ENCODE measurements at places on chromosomes 12 and 14. TPM values are rescaled to one million over a fixed set of nuclear protein-coding genes. Genes with fewer than 3 reads are reported as not detected.

DNA sequence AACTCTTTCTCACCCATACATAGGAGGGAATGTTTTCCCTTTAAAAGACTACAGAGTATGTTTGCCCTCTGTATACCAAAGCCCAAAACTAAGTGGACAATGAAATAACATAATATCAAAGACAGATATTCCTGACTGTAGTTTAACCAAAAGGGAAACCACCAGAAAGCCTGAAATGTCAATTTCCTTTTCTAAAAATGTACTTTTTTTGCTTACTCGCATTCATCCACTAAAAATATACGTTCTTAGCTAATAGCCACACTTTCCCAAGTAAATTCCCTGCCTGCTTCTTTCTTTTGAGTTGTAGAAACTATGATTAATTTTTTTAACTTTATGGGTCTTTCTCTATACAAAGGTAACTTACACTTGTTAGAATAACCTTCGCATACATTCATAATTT, 280.2 kb downstream of the PDZRN4 start:
- DNase-seq = no peak

DNA sequence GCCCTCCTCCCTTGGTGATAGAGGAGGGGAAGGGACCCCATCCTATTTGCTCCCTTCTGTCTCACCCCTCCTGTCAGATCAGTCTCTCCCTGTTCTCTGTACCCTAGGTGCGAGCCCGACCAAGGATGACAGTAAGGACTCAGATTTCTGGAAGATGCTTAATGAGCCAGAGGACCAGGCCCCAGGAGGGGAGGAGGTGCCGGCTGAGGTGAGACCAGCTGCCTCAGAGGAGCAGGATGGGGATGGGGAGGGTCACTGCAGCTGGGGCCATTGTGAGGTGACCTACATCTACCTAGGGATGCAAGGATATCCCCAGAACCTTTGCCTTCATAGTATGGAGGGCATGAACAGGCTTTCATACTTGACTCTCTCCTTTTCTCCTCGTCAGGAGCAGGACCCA, 22.2 kb downstream of the AGAP2 start:
- no peak for DNase-seq

DNA sequence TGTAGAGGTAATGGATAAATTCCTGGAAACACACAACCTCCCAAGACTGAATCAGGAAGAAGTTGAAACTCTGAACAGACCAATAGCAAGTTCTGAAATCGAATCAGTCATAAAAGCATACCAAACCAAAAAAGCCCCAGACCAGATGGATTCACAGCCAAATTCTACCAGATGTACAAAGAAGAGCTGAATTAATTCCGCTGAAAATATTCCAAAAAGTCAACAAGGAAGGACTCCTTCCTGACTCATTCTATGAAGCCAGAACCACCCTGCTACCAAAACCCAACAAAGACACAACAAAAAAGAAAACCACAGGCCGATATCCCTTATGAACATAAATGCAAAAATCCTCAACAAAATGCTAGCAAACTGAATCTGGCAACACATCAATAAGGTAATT, 81.5 kb downstream of the SLC38A4 start:
- no peak for DNase-seq

GRCh38 chr12:13725049-13725448, 256.4 kb downstream of the GRIN2B start:
- no peak for DNase-seq

- DNase-seq = no peak
Measured at GRCh38 chr12:89752341-89752740, 43.7 kb upstream of the ATP2B1 start.

GPD1 gene
- total RNA-seq = 0.58 TPM

KRT74 gene
- not detected for total RNA-seq

GRCh38 chr14:20262642-20263128, 23.6 kb downstream of the OR11H4 start:
- peak; percentile 93 for DNase-seq

- DNase-seq = no peak
Measured at GRCh38 chr14:90846511-90846910, 30.3 kb upstream of the TTC7B start.

GPX2 gene
- 0.33 TPM for total RNA-seq

KRT73 gene
- not detected for total RNA-seq

GRCh38 chr12:19932413-19932812, 435.9 kb upstream of the PDE3A start:
- DNase-seq = no peak

NFATC4 gene
- total RNA-seq = 38.1 TPM

- peak; percentile 62 for DNase-seq
Measured at GRCh38 chr14:99231850-99232713, 39.9 kb downstream of the BCL11B start.

PFDN5 gene
- 268 TPM for total RNA-seq

CMKLR1 gene
- total RNA-seq = 0.57 TPM

GRCh38 chr14:41022932-41023331, 583.7 kb upstream of the LRFN5 start:
- DNase-seq = no peak

- no peak for DNase-seq
Measured at GRCh38 chr12:109549613-109550270, 23.6 kb downstream of the MMAB start.

RNASE11 gene
- total RNA-seq = not detected

GRCh38 chr12:93526786-93527428, 45.6 kb upstream of the SOCS2 start:
- peak; percentile 55 for DNase-seq

GRCh38 chr12:114241973-114242434, 163.9 kb downstream of the TBX5 start:
- DNase-seq = peak; percentile 5

GRCh38 chr12:103769240-103769945, 71.6 kb downstream of the NT5DC3 start:
- DNase-seq = peak; percentile 58

GPRC5D gene
- total RNA-seq = not detected

- DNase-seq = peak; percentile 43
Measured at GRCh38 chr14:74571901-74572725, 39.9 kb downstream of the LTBP2 start.

NPAS3 gene
- total RNA-seq = 15.6 TPM

DNA sequence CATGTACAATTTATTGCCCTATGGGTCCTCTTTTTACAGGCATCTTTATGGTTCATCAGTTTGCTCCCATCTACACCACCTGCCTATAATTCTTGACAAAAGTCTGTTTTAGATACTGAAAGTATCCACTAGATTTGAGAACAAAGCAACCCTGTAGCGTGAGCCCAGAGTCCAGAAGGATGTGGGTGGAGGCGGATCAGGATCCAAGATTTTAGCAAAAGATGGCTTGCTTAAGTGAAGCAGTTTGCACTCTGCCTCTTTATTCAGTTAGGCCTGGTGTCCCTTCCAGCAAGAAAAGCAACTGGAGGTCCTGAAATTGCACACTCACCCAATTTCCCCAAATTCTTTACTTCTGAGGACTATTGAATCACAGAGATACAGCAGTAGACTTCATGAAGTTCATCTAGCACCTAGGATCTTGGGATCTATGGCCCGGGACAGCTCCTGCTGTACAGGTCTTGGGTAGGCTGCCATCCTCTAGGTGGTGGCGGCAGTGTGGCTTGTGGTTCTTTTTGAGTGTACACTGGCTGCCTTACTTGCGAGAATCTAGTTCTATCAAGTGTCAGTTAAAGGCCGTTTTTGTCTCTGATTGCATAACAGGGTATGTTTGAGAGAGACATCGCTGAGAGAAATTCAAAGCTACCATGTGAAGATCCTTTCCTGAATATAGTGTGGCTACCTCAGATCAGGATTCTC, 873.2 kb downstream of the NRXN3 start:
- no peak for DNase-seq

- DNase-seq = no peak
Measured at GRCh38 chr12:44852483-44852882, 23.6 kb downstream of the NELL2 start.

CLEC2B gene
- total RNA-seq = 9.4 TPM

APOF gene
- total RNA-seq = not detected

GRCh38 chr12:80087486-80088213, 11.7 kb upstream of the OTOGL start:
- DNase-seq = no peak

DNA sequence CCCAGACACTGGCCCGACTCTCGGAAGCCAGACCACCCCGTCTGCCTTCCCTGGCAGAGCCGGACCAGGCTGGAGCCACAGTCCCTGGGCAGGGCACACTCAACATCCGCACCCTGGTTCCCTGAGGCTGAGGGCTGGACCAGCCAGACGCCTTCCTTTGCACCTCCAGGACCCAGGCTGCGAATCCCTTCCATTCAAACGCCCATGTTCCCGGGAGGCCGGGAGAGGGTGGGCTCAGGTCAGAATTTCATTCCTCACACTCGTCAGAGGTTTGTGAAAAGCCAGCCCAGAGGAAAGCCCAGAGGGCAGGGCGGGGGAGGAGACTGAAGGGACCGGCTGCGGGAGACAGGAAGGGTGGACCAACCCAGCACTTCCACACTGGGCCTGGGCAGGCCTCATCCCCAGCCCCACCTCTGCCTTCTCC, 58.7 kb downstream of the LRRC74A start:
- no peak for DNase-seq

CIDEB gene
- total RNA-seq = 0.42 TPM

BLOC1S1 gene
- total RNA-seq = 86.3 TPM

DNA sequence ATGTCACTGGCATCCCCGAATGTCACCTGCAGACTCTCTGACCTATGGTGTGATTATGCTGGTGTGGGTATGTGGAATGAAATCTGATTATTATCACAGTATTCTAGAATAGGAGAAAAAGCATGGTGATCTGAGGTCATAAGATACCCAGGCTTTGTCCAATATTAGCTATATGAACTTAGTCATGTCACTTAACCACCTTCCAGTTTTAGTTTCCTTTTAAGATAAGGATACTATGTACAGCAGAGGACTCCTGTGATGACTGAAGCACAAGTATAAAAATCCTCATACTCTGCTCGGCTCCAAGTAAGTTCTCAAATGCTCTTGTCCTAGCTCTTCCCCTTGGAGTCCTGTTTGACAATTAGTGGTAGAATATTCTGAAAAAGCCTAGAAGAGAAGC, 2.8 kb downstream of the GNS start:
- no peak for DNase-seq

GRCh38 chr14:51394384-51394783, 154.3 kb downstream of the TMX1 start:
- DNase-seq = no peak

PTHLH gene
- total RNA-seq = 2.4 TPM

MYF5 gene
- not detected for total RNA-seq

KRT72 gene
- total RNA-seq = not detected

GRCh38 chr12:41684997-41685396, 459.7 kb downstream of the GXYLT1 start:
- peak; percentile 72 for DNase-seq

GRCh38 chr12:20808521-20808920, 2.0 kb upstream of the SLCO1B3 start:
- DNase-seq = no peak

ANKRD33 gene
- not detected for total RNA-seq

DNA sequence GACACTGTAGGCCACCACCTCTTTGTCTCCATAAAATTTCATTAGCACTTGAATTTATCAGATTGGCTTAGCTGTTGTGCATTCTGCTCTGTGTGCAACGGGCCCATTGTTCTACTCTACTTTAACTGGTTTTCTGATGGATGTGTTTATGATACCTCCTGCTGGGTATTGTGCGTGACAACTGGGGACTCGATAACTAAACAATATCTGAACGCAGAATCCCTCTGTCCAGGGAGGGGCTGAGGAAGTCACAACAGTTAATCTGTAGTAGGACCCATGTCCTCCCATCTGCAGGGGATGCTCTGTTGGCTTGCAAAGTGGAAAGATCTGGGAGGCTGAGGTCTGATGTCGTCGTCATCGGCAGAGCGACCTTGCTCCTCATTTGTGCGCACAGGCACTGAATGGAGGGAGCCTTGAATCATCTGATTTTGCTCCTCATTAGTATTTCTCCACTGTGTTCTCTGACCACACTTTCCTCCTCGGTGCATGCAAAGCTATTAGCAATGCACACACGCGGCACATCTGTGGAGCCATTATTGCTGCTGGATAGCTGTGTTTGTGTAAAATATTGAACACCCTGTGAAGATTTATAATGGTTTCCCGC, 422.5 kb downstream of the NRXN3 start:
- DNase-seq = peak; percentile 4

DNA sequence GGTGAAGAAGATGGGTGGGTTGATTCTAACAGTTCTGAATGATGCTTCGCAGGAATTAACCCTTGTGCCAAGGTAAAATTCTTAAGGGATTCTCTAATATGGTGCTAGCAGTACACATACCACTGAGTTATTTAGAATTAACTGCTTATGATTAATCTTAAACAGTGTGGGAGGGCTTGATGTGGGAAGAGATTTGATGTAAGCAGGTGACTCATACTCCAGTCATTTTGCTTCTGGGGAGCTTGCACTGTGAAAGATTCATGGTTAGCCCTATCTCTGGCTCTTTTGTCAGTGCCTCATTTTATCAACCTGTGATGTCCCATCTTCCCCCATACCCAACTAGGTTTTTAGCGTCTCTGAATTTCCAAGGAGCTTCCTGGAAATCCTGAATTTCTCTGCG, 83.8 kb downstream of the NRXN3 start:
- peak; percentile 3 for DNase-seq

KRT79 gene
- not detected for total RNA-seq

IL26 gene
- not detected for total RNA-seq

DPPA3 gene
- not detected for total RNA-seq

SCYL2 gene
- total RNA-seq = 51.8 TPM

Data from A673 (cell line).